Stimulated activated CD8-positive, alpha-beta memory T cell treated with anti-CD3 and anti-CD28 coated beads, Interleukin-15, amount 100 ng/mL, for 48 hours (primary cell): ENCODE measurements at places on chromosomes 6 and 20.

- DNase-seq, result no peak
These were observed 36.5 kb upstream of the BCLAF1 start for GRCh38 chr6:136326038-136326553.

GRCh38 chr20:5608104-5608441, 142.1 kb upstream of the SHLD1 start:
- DNase-seq, result no peak

DNA sequence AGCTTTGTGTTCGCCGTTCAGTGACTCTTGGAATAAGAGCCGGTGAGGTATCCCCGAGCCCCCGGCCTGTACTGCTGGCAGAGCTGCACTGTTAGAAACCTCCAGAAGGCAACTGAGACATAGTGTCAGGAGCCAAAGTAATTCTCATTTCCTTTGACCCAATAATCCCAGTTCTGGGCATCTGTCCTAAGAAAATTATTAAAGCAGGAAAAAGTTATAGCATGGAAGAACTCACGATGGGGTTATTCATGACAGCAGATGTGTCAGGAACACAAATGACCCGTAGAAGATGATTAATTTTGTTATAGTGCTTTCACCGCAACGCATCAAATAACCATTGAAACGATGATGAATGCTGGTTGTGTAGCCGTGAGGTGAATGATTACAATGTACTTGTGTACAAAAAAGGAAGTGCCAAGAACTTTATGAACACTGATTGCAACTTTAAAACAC, 20.3 kb downstream of the CYP21A2 start:
- DNase-seq, result no peak

- DNase-seq, result no peak
These were observed 90.9 kb downstream of the PDSS2 start for GRCh38 chr6:107368471-107368870.

GRCh38 chr6:20652299-20653084, 118.2 kb downstream of the CDKAL1 start:
- DNase-seq, result no peak

- no peak for DNase-seq
These were observed 21.9 kb downstream of the NCOA7 start for GRCh38 chr6:125812394-125813292.

DNA sequence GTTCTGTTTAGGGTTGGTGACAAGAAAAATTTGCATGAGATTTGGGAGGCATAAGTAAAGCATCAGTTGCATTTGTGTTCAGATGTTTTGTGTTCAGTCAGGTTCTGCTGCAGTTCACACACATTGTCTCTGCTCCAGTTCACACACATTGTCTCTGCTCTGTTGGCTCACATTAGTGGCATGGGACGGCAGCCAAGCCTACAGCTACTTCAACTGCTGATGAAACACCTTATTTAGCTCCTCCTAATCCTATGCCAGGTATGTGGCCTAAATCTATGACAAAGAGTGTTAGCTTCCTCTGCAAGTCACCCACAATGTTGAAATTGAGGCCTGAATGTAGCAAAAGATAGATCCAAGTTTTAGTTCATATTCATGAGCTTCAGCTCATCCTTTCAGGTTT, 278.1 kb upstream of the SYNCRIP start:
- no peak for DNase-seq

DNA sequence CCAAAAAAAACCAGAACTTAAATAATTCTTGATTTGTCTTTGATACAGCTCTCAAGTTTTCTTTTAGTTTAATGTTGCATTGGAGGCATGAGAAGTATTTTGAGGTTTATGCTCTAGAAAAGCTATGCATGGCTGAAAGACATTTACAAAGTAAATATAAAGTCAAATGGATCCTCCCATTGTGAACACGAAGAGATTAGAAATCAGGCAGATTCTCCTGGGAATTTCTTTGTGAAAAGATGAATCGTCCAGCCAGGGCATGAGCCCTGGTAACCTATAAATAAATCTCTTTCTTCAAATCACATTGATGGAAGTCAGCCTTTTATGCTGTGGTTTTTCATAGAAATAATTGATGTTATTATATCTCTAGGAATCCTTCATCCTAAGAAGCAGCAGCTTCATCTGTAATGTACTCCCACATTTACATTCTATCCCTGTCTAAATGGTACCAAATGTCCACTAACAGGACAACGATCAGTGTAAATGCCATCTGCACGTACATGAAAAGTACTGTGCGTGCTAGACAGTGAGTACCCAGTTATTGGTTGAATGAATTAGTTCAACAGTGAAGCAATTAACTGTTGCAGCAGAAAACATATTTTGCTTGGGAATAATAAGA, 143.6 kb downstream of the ALDH8A1 start:
- no peak for DNase-seq

DNA sequence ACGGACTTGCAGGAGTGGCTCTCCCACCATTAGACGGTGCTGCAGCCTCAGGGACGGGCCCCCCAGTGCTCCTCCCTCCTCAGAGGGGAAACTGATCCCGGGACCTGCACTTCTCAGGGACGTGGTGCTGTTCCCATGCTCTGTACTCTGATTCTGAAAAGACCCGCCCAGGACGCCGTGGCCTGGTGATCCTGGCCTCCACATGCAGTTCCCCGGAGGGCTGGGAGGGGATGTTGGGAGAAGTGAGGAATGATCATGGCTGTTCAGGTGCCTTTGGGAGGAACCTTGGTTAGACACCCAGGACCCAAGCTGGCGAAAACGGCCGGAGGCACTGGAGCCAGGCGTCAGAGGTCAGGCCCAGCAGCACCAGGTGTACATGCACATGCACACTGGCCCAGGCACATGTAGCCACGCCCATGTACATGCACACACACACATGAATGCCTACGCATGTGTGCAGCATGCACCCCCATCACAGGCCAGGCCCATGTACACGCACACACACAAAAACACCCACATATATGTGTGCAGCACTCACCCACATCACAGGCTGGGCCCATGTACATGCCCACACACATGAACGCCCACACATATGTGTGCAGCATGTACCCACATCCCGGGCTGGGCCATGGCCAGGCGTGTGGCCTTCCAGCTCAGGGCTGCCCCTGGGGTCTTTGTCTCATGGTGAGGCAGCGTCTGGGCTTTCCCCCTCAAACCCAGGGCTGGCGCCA, 52.6 kb upstream of the DACT2 start:
- no peak for DNase-seq

- no peak for DNase-seq
These were observed 34.1 kb upstream of the SPACA1 start for GRCh38 chr6:88013554-88013953.

DNA sequence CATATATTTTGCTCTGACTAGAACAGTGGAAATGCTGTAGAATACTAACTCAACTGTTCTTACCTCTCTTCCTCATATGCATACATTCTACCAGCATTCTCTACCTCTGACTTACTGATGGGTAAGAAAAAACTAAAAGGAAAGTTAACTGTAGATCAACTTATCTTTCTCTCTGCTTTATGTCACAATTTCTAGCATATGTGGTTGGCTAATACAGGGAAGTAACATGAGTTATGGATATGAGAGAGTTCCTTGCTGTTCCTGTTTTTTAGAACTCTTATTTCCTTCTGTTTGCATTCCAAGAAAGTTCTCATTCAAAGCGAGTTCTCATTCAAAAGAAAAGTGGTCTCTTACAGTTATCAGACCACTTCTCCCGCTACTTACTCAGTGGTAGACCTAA, 226.8 kb upstream of the SGK1 start:
- no peak for DNase-seq

DNA sequence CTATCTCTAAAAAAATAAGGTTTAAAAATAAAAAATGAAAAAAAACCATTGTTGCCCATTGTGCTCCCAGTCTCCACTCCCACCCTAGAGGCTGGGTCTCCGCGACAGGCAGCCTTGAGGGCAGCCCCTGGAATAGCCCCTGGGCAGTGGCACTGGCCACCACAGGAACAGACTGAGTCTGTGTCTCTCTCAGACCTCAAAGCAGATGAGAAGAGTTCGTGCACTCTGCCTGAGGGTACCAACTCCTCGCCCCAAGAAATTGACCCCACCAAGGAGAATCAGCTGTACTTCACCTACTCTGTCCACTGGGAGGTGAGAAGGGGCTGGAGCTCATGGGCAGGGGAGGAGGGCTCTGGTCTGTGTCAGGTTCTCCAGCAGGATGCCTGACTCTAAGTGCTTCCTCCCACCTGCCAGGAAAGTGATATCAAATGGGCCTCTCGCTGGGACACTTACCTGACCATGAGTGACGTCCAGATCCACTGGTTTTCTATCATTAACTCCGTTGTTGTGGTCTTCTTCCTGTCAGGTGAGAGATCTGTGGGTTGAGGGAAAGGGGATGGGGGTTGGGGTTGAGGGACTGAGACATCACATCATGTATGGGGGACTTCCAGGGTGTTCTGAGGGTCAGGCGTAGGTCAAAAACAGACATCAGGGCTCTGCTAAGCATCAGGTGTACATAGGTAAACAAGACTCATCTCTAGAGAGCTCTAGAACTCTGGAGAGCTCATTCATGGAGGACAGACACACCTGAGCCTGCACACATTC, 35.6 kb downstream of the TM9SF4 start:
- DNase-seq, result no peak

GRCh38 chr6:25655723-25656122, 3.7 kb downstream of the SCGN start:
- DNase-seq, result no peak
